ENCODE measurements at places on chromosomes 2 and 18.

DNA sequence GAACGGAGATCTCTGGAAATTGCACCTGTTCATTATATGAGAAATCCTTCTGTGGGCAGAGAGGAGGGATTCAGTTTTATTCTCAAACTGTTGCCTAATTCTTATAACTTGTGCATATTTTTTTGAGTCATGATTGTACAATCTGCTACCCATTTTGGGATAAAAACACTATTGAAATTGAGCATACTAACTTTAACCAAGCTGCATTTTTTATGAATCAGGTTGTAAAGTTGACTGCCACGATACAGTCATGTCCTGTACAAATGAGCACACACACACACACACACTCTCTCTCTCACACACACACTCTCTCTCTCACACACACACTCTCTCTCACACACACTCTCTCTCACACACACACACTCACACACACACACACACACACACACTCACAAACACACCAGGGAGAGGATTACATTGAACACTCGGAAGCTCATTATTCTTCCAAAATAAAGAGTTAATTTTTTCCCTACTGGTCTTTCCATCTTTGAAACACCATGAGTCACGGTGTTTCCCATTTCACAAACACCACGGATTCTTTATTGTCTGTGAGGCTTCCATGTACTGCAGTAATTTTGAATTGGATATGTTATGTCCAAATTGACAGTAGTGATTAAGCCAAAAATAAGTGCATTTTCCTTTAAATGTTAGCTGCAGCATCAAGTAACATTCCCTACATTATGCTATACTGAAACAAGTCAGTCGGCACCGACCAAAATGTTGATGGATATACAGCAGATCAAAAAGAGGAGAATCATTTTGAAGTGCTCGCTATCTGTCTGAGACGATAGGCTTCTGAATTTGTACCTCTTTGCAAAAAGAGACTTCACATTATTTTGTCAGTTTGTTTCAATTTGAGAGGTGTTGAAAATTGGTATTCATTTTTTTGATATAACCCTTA is 216.9 kb downstream of the ARHGAP15 start:
- DNase-seq: no peak

GRCh38 chr2:158191076-158191895 is 89.6 kb downstream of the UPP2 start:
- no peak for DNase-seq

DNA sequence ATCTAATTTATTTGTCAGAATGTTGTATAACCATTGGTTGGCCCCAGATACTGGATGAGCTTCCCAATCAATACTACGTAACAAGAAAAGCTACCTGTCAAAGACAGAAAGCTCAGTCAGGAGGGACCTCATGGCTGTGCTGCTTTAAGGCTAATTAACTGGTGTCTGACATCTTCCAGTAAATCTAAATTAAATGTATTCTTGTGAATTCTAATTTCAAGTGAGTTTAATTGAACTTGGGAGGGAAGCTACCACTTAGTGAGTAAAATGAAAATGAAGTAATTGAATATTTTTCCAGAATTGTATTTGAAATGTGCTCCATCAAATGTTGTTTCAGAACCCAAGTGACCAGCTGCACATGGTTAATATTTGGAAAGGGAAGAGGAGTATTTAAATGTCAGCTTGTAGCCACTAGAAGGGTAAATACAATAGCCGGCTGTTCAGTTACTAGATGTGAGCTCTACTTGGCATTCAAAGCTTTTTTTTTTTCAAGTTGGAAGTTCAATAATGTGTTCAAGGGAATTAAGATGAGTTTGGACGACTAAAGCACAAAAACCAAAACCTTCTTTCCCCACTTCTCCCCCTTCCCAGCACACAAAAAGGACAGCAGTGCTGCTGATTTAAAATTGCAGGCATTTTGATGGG is 62.0 kb downstream of the GPR39 start:
- DNase-seq: no peak

DNA sequence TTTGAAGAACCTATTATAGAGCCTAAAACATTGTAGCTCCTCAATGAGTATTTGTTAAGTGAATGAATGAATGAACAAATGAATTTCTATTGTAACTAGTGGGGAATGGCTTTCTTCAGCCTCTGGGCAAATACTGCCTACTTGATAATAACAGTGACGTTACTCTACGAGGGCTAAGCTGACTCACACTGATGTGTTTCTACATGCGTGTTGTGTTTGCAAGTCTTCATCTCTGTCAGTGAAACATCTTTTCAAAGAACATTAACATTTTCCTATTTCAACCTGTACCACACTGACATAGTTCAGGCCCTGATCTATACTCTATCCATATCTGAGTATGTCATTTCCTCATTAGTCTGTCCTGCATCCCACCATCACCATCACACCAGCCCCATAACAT is 319.9 kb upstream of the ACVR2A start:
- DNase-seq: no peak

GRCh38 chr2:169822785-169823392 is 1.8 kb downstream of the METTL5 start:
- no peak for DNase-seq

GRCh38 chr2:177872286-177872685 is 200.3 kb downstream of the PDE11A start:
- DNase-seq: no peak

DNA sequence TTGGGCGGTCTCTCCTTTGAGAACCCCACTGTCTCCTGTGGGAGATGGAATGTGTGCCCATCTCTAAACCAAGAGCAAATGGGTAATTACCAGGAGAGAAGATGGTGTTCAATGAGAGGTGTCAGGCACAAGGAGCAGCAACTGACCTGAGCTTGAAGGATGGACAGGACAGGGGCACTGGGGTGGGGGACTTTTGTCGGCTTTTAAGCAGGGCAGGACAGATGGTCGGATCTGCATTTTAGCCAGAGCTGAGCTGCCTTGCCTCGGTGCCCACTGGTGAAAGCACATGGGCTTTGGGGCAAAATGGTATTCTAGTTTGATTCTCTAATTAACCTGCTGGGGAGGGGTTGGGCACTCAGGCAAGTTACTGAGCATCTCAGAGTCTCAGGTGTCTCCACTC is 98.0 kb downstream of the INHBB start:
- DNase-seq: no peak

DNA sequence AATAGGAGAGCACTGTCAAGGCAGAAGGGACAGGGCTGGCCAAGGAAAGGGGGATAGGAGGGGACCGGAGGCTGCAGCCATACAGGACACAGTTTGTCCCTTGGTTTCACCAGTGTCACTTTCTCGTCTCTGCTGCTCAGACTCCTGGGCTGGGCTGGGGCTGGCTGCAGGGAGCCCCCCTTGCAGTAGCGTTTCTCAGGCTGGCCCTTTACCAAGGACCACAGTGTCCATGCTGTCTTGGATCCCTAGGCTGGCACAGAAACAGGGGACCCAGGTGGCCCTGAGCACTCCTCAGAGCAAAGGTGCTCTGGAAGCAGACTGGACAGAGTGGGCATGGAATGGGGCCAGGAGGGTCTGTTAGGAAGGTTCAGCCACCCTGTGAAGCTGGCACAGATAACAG is 34.8 kb downstream of the ATOH8 start:
- no peak for DNase-seq

DNA sequence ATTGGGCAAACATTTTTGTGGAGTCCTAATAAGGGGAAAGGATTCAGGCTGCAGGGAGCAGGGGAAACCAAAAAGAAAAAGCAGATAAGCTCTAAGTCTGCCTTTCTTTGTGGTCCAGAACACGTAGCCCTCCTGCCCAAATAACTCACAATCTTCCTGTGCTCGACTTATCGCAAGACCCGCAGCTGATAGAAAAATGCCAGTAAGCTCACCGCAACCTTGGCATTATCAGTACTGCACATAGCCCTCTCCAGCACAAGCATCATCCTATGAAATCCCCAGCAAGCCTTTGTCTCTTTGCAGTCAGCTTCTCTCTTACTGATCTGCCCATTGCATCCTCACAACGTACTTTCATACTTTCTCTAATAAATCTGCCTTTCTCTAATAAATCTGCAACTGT is 202.4 kb upstream of the HNRNPA3 start:
- no peak for DNase-seq

DNA sequence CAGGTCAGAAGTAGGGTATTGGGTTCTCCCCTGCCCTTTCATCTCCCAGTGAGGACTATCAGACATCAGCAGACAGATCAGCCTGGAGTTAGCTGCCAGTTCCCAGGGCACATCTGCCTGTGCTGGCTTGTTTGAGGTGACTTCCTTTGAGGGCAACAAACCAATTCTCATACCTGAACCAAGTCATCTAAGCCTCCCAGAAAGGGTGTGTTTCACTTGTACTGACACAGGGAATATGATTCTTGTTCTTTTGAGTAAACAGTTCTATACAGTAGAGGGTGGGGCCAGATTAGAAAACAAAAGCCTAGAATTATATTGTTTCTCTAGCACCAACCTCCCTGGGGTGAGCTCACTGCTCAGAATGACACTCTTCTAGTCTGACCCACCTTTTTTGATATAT is 591.9 kb downstream of the SLC4A3 start:
- DNase-seq: no peak

- no peak for DNase-seq
These were observed 13.3 kb downstream of the CHRNA1 start for GRCh38 chr2:174750923-174751441.

Data from brain pericyte (primary cell).